HL-60 (cell line): ENCODE measurements at places on chromosomes 6 and 20.

DNA sequence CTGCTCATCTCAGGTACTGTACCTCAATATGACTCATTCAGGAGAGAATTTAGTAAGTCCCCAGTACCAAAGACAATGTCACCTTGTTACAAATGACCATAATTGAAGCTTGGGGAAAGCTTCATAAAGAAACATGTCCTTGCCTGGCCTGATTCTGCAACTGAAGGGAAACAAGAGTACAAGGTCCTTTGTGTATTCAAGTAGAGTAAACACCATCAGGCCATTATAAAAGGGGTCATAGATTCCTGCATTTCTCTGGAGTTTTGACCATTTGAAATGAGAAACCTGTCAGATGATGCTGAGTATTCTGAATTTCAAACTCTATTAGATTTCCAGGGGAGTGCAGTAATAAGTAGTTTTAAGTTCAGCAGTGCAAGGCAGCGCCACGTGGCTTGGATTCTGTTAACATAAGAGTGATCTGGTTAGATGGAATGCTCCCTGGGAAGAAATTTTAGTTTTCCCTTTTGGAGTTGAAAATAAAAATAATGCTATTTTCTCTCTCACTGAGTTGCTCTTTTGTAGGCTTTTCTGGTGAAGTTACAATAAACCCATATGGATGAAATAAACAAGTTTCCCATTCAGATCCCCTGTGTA is 1054.3 kb downstream of the EPHA7 start:
- no peak for DNase-seq

DNA sequence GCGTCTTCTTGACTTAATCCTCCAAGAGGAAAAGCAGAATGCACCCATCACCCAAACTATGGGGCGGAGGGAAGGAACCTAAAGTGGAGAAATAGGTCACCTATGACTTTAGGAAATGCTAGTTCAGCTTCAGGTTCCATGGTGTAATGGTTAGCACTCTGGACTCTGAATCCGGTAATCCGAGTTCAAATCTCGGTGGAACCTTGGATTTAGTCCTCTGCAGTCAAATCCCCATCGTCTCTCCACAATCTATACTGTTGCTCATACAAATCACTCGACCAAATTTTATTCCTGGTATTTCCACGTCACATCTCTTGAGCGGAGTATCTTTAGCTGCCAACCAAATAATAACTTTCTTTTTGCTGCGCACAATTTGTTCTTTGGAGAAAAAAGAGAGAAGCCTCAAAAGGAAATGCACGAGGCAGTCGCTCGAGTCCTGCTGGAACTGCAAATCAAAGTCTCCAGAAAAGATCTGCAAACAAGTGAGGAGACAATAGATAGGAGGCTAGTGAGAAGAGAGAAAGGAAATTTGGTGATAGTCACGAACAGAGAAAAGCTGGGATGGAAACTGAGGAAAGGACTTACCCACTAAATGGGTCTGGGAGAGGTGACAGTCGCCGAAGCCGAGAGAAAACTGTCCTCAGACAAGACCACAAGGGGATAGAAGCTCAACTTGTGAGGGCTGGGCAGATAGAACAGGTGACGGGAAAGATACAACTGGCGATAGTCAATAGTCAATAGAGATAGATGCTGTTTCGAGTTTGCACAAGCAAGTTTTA is 16.6 kb downstream of the POM121L2 start:
- DNase-seq = no peak

DNA sequence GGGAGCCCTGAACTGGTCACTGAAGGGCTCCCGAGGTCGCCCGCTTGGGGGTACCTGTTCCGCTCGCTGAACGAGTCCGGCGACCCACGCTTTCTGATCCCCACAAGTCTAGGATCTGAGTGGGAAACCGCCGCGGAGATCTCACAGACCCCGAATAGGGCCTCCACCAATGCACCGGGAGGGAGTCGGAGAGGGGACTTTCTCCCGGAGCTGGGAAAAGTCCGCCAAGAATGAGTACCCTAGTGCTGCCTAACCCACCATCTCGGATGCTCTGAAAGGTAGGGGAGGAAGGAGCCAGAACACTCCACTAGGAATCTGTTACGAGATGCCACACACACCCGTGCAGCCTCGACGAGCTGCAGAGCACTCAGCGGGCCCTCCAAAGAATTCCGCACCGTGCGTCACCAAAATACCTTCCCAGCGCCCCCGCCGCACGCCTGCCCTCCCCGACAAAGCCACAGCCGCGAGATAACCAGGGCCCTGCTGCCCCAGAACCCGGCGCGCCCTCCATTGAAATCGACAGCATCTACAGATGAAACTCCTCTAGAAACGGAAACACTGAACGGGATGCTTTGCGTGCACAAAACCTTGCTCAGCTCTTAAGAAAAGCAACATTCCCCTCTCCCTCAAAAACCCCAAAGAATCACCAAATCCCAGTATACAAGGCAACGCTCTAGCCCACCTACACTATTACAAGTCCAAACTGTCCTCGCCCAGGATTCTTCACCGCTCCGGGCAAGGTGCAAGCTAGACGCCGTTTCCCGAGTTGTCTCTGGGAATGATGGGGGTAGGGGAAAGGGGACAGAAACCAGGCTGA is 686 bp downstream of the COL12A1 start:
- DNase-seq = no peak

DNA sequence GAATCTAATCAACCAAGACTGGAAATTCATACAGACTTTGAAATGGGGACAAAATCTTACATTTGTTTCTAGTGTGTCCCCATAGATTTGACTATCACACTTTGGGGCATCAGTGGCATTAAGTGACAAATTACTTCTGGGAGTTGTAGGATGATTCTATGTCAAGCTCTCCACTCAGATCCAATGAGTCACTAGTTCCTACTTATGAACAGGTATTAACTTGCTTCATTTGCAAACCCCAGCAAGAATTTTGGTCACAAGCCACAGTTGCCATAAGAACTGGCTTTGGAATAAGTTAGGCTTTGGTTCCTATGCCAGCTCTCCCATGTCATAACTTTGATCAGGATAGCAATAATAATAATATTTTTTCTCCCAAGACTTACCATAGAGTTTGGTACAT is 77.6 kb upstream of the PTPRK start:
- DNase-seq = no peak

GRCh38 chr6:156839591-156840001 is 62.4 kb downstream of the ARID1B start:
- no peak for DNase-seq

GRCh38 chr6:167449094-167449861 is 124.4 kb downstream of the TTLL2 start:
- DNase-seq = no peak
